ENCODE measurements at places on chromosomes 6 and 20.

DNA sequence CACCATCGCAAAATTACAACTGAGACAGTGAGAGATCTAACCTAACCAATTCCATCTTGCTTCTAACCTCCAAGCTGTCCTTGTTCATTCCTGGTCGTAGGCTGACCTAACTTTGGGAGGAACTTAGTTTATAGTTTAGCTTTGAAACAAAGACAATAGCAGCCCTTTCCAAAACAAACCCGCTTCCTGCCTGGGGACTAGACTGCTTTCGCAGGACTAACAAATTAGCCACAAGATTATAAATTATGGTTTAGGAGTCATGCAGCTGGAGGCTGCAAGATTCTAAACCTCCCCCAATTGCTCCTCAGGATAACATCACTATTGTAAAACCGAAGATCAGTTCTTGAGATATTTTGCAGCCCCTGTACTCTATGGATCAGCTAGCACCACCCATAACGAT is 63.2 kb downstream of the TRIM27 start:
- DNase-seq, result no peak

- DNase-seq, result no peak
Observed at GRCh38 chr6:25801436-25801835, 30.4 kb downstream of the SLC17A1 start.

DNA sequence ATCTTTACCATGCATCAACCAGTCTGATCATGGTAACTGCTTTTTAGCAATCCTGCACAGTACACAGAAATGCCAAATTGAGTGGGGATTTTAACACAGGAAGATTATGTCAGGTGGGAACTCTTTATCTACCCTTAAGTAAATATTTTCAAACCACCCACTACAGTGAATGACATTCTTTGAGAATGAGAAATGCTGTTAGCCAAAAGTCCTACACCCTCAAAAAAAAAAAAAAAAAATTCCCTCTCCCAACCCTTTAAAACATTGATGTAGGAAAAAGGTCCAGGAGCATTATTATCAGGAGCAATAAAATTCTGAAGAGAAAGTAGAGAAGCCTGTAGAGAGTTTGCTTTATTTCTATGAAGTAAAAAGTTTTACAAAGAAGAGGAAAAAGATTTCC is 307.2 kb upstream of the THEMIS start:
- DNase-seq, result no peak

DNA sequence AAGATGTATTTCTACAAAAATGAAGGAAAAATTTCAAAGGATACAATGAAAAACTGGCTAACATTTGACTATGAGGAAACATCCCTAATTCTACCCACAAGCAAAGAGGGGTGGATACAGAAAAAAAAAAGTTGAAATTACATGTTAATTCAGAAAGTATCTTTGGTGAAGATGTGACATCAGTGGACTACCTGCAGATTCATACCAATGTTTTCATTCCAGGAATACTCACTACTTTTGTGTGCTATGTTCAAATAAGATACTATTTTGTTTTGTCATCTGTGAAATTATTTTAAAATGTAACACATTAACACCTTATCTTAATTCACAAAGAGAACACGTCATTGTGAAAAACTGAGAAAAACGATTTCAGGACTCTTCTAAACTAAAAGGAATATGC is 159.3 kb upstream of the SHLD1 start:
- DNase-seq, result no peak

GRCh38 chr20:23139524-23139923 is 53.4 kb upstream of the CD93 start:
- no peak for DNase-seq

- DNase-seq, result no peak
Observed at GRCh38 chr6:169188475-169188874, 65.2 kb downstream of the THBS2 start.

GRCh38 chr6:163226181-163226835 is 188.2 kb upstream of the QKI start:
- no peak for DNase-seq

- no peak for DNase-seq
Observed at GRCh38 chr6:143117108-143117507, 56.4 kb downstream of the AIG1 start.

DNA sequence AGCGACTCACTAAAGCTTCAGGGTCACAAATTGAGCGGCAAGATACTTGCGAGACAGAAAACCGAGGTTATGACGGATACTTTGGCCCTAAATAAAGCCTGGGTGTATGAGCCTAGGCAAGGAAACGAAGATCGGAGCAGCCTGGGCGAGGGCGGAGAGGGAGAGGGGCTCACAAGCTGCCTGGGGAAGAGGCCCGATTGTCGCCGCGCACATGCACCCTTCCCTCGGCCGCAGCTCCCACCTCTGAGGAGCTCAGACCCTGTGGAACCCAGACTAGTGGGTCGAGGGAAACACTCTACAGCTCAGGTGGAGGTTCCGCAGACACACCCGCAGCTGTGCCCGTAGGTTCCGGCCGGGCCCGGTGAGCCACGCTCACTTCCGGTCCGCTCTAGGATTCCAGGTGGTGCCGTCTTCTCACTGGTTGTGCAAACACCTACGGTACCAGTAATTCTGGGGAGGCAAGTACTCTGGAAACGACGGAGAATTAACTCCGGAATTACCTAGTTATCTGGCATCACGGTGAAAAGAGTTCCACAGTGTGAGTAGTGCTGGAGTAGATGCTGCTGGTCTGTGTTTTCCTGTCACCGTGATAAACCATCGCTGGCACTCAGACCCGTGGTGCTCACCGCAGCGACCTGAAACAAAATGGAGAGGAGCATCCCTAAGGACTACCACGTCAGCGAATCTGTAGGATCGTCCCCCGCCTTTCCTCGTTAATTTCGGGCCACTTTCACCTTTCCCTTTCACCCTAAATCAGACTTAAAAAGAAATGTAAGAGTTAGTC is 61.5 kb downstream of the GPX5 start:
- DNase-seq, result no peak

All from NCI-H1048 (cell line).